ENCODE measurements at places on chromosomes 5 and 9.

DNA sequence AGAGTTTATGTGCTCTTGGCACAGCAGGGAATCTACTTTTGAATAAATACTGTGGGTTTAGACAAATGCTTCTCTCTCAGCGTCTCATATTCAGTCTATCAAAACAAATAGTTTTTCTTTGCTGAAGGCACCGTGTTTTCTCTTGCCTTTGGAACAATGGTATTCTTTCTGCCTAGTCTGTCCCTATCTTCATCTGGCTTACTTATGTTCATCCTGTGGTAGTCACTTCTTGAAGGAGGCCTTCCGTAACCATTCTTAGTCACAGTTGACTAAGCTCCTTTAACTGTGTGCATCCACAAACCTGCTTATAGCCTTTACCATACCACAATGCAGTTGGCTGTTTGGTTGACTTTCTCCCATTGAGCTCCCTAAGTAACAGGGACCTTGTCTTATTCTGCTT lies 45.9 kb downstream of the LARP1 start:
- no peak for DNase-seq

DNA sequence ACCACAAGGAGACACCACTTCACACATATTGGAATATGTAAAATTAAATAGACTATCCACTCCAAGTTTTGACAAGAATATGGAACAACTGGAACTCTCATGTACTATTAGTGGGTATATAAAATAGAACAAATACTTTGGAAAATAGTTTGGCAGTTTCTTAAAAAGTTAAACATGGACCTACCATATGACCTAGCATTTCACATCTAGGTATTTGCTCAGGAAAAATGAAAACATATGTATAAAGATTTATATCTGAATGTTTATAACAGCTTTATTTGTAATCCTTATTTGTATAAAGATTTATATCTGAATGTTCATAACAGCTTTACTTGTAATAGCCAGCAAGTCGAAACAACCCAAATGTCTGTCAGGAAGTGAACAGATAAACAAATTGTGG lies 49.2 kb downstream of the ERP44 start:
- no peak for DNase-seq

DNA sequence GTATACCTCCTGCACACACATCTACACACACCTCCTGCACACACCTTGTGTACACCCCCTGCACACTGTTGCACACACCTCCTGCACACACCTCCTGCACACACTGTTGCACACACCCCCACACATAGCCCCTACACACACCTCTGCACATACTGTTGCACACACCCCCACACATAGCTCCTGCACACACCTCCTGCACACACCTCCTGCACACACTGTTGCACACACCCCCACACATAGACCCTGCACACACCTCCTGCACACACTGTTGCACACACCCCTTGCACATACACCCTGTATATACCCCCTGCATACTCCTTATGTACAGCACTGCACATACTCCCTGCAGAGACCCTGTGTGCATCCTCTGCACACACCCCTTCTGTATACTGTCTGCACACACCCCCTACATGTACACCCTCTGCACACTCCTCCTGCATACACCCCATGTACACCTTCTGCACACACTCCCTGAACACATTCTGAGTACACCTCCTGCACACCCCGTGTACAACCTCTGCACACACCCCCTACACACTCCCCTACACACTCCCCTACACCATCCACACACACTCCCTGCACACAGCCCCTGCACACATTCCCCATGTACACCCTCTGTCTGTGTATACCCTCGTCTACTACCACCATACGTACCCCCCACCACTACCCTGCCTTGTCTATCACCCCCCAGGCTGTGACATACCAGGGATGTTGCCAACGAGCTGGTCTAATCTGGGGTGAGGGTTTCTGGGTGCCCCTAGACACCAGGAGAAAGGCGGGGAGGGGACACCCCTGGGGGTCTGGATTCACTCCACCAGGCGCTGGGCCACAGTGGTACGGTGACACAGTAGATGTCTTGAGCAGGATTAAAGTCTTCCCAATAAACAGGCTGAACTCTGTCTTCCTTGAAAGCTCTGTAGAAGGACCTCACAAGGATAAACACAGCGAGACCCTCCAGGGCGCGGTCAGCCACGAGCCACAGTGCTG lies 1.1 kb upstream of the CEP72 start:
- no peak for DNase-seq

DNA sequence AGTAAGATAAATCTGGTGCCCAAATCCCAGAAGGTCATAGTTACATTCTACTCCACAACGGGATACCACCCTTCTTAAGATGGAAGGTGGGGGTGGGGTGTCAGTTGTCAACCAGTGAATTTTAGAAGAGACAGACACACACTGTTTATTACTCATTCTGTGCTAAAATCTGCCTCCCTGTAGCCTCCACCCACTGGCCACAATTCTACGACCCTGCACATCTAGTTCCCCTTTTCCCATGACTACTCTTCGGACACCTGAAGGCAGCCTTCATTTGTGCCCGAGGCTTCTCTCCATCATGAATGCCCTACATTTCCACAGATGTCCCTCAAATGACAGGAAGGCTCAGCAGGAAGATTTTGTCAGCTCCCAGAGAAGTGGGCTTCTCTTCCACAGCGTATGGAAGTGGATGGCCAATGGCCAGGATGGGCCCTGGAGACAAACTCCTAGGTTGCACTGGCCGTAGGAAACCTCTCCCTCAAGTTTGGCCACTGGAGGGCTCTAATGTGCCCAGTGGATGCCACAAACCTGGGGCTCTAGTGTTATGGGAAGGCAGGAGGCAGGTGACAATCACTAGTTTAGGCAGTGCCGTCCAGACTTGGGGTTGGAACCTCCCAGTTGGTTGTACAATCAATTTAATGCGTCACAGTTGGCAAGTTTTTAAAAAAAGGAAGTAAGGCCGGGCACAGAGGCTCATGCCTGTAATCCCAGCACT lies 46.6 kb downstream of the PTPN3 start:
- DNase-seq = no peak

GRCh38 chr5:83251849-83252248 lies 174.5 kb downstream of the XRCC4 start:
- DNase-seq = no peak

GRCh38 chr9:89555036-89555415 lies 49.8 kb upstream of the GADD45G start:
- DNase-seq = no peak

DNA sequence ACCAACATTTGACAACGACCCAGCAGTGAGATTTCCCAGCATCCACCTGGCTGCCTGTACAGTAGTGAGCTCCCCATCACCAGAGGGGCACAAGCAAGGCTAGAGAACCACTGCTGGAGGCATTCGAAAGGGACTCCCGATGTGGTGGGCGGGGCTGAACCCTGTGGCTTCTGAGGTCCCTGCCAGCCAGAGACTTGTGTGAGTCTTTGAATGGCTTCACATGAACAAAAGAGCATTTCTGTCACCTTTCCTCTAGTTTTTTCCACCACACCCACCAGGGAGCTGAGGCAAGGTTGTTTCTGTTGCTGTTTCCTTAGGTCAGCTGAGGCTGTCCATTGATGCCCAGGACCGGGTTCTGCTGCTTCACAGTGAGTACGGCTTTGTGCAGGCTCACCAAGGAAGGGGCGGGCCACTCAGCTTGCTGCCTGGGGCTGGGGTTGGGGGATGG lies 15.7 kb downstream of the RGS3 start:
- DNase-seq = no peak

- DNase-seq = no peak
Observed at GRCh38 chr5:82747986-82748385, 329.2 kb downstream of the TMEM167A start.

DNA sequence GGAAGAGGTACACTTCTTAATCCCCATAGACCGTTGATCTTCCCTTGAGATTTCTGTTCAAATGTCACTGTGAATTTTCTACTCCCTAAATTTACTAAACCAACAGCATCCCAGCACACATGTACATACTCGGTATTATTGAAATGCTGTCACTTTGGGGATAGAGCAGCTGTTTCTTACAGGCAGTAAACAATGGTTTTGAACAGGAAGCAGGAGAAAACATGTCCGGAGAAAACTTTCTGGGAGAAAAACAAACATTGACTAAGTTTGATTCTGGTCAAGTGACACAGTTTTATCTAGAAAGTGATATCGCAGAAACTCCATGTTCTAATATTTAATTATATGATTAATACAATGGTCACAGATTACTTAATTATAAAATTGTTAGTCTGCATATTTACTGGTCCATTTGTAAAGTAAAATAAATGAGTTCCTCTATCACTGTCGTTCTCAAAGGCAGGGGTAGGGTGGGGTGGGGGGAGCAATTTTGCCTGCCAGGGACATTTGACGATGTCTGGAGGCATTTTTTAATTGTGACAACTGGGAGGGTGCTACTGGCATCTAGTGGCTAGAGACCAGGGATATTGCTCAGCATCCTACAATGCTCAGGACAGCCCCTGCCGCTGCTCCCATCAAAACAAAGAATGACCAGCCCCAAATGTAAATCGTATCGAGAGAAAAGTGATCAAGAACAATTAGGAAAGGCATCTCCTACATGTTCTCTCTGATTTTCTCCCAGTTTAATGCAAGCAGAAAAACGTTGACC lies 12.2 kb downstream of the TAS2R1 start:
- no peak for DNase-seq

DNA sequence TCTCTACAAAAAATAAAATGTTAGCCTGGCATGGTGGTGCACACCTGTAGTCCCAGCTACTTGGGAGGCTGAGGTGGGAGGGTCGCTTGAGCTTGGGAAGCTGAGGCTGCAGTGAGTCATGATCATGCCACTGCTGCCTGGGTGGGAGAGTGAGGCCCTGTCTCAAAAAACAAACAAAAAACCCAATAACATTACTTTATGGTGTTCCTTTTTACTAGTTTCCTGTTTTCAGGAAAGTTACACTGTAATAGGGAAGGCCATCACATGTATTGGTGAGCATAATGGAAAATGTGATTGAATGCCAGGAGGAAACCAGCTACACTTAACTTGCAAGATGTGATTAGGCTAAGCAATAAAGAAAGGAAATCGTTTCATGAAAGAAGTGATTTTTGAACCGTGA lies 42.7 kb downstream of the SV2C start:
- DNase-seq = no peak

DNA sequence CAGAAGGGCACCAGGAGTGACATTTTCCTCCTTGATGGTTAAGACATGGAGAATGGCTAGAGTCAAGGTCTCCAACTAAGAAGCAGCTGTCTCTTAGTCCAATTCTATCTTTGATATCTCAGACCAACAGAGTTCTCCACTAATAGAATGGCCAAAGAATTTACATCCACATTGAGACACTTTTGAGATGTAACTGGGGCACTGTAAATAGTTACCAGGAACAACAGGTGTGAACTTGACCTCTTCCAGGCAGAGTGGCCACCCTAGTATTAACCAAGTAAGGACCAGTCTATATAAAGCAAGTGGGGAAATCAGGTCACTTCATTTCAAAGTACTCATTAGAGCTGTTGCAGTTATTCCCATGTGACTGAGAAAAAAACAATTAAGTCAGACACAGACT lies 159.7 kb upstream of the RAD23B start:
- no peak for DNase-seq

- no peak for DNase-seq
Observed at GRCh38 chr5:122741681-122742080, 33.2 kb upstream of the SNX2 start.

- DNase-seq = no peak
Observed at GRCh38 chr5:159509002-159509660, 178.8 kb upstream of the IL12B start.

- no peak for DNase-seq
Observed at GRCh38 chr9:133458643-133459312, 1.0 kb upstream of the CACFD1 start.

DNA sequence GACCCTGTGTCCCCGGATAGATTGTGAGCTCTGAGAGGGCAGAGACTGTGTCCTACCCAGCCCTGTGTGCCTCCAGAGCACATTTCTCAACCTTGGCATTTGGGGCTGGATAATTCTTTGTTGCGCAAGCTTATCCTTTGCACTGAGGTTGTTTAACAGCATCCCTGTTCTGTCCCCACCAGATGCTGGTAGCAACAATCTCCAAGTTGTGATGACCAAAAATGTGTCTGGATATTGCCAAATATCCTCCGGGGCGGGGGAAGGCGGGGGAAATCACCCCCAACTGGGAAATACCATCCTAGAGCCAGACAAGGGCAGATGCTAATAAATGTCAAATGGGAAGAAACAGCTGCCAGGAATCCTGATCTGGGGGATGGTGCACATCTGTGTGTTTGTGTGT lies 24.0 kb upstream of the TNIP1 start:
- no peak for DNase-seq

DNA sequence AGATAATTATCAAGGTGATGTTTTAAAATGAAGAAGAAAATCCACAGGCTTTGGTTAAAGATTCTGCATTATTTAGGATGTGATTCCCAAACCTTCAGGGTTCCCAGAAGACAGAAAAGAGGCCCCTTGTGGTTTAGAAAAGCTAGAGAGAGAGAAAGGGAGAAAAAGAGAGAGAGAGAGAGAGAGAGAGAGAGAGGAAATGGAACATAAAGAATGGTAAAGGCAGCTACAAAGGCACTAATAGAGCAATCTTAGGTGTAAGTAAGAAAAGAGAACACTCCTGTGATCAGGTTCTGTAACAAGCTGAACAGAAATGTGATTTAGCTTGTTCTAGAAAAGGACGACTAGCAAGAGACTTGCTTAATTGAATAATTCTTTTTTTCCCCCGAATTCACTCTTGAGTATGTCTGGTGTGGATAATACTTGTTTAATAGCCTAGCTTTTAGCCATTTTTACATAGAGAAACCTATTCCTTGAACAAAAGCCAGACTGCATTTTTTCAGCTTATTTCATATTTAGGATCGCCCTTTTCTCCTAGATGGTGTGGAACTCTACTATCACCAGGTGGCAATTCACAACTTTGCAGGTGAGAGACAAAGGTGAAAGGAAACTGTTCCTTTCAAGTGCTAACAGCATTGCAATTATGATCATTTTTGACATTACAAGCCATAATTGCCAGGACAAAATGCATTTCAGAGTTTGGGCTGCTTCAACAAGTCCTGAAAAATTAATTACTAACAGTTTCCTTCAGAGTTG lies 57.6 kb upstream of the SH3GL2 start:
- DNase-seq = no peak

DNA sequence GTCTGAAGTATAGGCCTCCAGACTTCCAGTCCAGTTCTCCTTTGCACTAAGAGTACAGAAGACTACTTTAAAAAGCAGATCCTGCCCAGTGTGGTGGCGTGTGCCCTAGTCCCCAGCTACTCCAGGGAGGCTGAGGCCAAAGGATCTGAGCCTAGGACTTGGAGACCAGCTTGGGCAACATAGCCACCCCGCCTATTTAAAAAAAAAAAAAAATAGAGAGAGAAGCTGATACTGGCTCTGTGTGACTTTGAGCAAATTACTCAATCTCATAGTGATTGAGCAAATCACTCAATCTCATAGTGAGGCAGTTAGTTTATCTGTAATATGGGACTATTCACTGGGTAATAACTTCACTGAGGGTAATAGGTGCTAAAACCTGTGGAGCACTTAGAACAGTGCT lies 43.6 kb upstream of the KDM4C start:
- DNase-seq = peak; percentile 21

DNA sequence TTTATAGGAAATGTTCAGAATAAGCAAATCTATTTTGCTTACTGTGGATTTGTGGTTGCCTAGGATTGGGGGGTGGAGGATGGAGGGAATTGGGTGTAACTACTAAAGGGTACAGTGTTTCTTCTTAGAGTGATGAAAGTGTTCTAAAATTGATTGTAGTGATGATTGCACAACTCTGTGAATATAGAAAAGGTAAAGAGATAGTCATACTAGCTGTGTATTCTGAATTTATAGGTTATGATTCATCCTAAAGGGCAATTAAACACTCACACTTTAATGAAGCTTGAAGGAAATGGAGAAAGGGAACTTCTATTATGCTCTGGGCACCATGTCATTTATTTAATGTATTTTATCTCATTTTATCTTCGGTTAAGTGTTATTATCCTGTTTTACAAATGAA lies 9.9 kb downstream of the TXNDC8 start:
- no peak for DNase-seq

Measured in AML-193 (cell line).